ENCODE measurements at places on chromosomes 6 and 20.

DNA sequence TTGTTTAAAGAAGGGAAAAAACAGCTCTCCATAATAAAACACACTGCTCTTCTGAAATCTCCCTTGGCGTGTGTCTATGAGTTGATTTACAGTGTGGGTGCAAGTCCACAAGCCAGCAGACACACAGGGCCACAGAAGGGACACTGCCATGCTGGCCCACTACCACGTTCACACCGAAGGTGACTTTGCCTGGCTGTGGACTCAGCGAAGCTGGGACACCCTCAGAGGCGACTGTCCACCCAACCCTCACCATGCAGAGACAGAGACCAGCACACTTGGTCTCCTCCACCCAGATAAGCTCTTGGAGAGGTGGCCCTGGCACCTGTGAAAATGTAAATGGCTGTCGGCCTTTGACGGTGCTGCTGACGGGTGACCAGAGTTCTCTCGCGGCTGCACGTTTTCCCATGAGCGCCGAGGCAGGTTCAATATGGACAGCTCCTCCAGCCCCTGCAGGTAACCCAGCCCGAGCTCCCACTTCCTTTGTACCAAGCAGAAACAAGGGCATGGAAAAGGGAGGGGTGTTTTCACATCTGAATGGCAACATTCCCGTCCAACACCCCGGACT is 78.0 kb downstream of the YTHDF1 start:
- DNase-seq, result no peak

- DNase-seq, result no peak
Measured at GRCh38 chr6:14569394-14569793, 451.8 kb downstream of the CD83 start.

GRCh38 chr6:21931641-21932335 is 338.2 kb downstream of the SOX4 start:
- no peak for DNase-seq

GRCh38 chr20:58447511-58448391 is 58.7 kb downstream of the VAPB start:
- peak; percentile 10 for DNase-seq

Measured in NCI-H446 (cell line).